WTC11 (cell line): ENCODE measurements at places on chromosomes 11 and 22. TPM values are rescaled to one million over a fixed set of nuclear protein-coding genes. Genes with fewer than 3 reads are reported as not detected.
A peak's percentile ranks its signal among the peaks of the same experiment; 100 is the strongest.

GRCh38 chr11:66862559-66863037 lies 5.7 kb downstream of the LRFN4 start:
- DNase-seq, result no peak

- no peak for DNase-seq
Observed at GRCh38 chr11:115411120-115411519, 93.1 kb downstream of the CADM1 start.

DNA sequence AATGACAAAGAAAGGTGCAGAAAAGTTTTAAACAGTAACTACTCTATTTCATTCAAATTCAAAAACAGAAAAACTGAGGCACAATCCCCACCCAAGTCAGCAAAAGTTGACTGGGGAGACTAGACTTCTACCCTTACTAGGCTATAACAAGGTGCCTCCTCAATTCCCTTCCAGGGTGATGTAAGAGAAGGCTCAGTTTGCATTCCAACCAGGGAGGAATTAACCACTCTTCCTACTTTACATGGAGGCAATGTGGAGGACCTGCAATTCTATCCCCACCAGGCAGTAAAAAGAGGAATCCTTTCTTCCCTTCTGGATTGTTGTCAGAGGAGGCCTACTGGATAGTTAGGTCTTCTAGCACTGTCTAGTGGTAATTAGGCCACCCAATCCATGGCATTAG lies 26.1 kb downstream of the TYR start:
- no peak for DNase-seq

DNA sequence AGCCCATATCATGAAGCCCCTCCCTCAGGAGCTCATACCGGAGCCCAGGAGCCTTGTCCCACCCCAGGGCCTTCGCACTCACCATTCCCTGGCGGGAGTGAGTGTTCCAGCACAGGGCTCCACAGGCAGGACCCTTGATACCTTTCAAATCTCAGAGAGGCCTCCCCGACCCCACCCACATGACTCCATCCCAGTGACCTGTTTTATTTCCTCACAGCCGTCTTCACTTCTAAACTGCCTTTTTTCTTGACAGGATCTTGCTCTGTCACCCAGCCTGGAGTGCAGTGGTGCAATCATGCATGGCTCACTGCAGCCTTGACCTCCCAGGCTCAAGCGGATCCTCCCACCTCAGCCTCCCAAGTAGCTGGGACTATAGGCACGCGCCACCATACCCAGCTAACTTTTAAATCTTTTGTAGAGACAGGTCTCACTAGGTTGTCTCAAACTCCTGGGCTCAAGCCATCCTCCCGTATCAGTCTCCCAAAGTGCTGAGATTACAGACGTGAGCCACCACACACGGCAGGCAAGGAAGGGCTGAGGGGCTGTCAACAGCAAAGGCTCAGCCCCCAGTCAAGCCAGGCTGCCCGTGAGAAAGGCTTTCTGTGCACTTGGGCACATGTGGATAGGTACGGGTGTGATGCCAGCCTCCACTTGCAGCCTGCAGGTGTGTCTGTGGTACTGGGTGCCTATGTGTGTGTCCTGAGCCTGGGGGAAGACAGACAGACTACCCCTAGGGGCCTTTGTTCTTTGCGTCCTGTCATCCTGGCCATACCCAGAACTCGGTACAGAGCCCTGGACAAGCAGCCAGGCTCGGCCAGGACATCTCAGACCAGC lies 9.3 kb downstream of the RPL3 start:
- DNase-seq, result no peak

DNA sequence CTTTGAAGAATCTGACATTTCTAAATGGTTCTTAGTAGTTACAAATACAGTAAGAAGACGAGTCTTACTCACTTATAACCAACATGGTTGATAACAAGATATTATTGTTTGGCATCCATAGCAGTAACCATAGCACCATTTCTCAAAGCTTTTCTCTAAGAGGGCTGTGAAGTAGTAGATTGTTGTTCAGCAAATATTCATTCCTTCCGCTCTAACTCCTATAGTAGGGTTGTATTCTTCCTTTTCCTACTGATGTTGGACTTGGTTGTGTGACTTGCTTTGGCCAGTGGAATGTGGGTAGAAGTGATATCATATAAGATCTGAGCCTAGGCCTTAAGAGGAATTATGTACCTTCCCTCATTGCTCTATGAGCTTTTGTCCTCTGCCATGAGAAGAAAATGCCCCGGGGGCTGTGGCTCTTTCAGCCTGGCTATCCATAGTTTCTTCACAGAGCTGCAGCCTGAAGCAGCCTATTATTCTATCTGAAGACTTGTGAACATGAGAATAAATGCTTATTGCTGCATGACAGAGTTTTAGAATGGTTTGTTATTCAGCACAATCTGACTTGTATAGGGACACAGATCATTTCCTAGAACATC lies 28.9 kb upstream of the ZBED5 start:
- no peak for DNase-seq

DNA sequence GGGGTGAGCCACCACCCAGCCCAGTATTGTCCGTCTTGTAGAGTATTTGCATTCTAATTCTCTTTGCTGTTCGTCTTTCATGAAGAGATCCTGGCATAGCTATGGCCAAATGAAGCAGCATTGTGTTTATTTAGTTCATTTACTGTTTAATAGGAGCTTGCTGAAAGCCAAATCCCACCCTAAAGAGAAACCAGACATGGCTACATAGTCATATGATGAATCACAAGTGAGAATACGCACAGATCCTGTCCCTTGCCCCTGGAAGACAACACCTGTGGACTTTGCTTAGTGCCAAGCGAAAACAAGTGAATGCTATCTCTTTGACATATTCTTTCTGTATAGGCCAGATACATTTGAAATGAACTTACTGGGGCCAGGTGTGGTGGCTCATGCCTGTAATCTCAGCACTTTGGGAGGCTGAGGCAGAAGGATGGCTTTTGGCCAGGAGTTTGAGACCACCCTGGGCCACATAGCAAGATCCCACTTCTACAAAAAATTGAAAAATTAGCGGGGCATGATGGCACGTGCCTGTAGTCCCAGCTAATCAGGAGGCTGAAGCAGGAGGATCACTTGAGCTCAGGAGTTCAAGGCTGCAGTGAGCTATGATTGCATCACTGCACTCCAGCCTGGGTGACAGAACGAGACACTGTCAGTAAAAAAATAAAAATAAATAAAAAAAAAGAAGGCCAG lies 5.1 kb upstream of the ARFGAP3 start:
- DNase-seq, result no peak

DNA sequence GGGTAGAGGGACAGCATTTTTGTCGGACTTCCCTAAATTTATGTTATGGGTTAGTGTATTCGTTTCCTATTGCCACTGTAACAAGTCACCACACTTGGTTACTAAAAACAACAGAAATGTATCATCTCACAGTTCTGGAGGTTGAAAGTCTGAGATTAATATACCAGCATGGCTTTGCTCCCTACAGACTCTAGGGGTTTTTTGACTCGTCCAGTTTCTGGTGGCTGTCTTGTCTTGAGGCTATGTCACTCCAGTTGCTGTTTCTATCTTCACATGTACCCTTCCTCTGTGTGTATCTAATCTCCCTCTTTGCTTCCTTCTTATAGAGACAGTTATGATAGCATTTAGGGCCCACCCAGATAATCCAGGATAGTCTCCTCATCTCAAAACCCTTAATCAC lies 9.1 kb upstream of the CCDC179 start:
- DNase-seq, result no peak

- no peak for DNase-seq
Observed at GRCh38 chr11:64571050-64571409, 20.0 kb upstream of the SLC22A12 start.

DNA sequence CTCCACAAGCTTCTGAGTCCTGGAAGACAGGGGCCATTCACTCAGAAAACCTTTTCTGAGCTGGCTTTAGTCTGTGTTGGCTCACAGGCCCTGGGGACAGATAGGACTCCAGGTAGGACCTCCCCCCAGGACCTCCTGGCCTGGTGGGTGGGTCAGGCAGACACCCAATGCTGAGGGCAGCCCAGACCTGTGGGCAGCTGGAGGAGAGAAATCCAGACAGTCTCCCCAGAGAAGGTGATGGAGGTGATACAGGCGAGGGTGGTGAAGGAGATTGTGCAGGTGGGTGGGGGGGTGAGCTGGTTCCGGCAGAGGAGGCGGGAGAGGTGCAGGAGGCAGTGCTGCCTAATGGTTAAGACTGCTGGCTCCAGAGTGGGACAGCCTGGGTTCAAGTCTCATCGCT lies 15.6 kb downstream of the LRRC32 start:
- DNase-seq, result peak; percentile 3

GRCh38 chr11:35426351-35426750 lies 7.0 kb upstream of the SLC1A2 start:
- DNase-seq, result no peak

Gene SLC22A6
- not detected in 3 replicates for total RNA-seq

DNA sequence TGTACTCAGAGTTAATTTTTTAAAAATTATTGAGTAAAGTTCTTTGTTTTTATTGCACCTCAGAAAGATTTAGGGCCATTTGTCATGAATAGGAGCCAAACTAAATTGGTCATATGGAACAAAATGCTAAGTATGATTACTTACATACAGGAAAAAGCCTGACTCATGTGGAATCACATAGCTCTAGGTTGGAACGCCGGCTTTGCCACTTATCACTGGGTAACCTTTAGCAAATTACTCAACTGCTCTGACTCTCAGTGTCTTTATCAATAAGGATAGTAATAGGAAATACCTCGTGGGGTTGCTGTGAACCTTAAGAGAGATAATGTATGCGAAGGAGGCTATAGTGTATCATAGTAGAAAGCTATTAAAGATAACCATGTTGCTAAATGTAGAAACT lies 638.5 kb downstream of the NELL1 start:
- no peak for DNase-seq

Gene NCR3LG1
- total RNA-seq, result 2.0 to 2.7 TPM (median 2.5 TPM) in 3 replicates

Gene PDGFD
- 2.6 to 3.1 TPM (median 2.9 TPM) in 3 replicates for total RNA-seq

Gene CD6
- total RNA-seq, result 0.53 to 1.0 TPM (median 0.73 TPM) in 3 replicates

DNA sequence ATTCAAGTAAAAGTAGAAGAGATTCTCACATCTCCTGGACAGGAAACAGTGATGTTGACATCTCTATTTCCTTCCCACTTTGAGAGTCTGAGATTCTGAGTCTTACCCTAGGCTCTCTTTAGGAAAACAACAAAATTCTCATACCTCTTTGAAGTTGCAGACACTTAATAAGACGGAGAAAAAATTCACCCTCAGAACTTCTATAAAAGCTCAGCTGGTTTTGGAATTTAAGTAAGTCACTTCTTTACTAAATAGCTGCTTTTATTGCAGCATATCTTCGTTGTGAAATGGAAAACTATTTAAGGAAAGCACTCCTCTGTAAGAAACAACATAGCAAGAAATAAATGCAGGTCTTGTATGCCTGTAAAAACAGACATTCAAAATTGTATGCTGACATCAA lies 79.1 kb downstream of the MSANTD4 start:
- DNase-seq, result no peak

DNA sequence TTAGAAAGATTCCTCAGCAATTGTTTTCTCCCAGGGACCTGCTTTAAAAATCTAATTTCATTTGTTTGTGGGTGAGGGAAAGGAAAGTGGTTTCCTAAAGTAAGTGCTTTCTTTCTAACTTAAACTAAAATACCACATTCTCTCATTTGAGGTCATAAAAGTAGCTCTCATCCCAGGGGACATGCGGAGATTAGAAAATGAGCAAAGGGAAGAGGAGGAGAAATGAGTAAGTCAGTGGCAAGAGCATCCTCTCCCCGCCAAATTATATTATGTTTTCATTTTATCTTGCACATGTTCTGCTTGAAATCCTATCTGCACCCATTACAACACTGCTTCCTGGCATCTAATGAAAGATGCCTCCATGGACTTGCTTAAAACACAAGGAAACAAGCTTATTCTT lies 191.4 kb downstream of the ARHGAP42 start:
- no peak for DNase-seq

- peak; percentile 38 for DNase-seq
Observed at GRCh38 chr22:32810555-32811133, 9.1 kb downstream of the TIMP3 start.

DNA sequence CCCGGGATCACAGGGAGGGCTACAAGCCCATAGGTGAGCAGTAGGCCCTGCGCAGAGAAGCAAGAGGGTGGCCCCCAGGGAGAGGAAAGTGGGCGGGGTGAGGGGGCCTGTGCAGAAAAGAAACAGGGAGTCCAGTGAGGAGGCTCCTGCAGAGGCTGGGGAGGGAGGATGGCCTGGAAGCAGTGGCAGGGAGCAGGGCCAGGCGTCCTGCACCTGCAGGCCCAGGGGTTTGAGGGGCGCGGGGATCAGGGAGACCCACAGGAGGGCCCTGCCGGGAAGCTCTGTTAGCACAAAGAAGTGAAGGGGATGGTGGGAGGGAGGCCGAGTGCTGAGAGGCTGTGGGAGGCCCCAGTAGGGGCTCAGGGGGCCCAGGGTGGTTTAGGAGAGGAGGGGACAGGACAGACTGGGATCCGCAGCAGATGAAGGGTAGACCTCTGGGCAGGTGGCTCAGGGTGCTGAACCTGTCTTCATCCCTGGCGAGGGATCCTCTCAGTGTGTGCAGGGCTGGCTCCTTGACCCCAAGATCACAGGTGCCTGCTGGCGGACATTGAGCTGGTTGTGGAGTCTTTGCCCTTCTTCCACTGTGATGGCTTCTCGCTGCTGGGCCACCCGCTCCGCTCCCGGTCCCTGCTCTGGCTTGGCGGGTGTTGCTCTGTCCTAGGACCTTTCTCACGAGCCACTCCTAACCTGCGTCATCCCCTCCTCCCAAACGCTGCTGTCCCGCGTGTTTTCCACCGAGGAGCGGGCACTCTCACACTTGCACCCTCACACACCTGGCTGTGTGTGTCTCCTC lies 31.8 kb upstream of the CELSR1 start:
- DNase-seq, result no peak

GRCh38 chr11:73235236-73235786 lies 17.2 kb downstream of the P2RY2 start:
- DNase-seq, result no peak

GRCh38 chr11:18768472-18768901 lies 23.1 kb downstream of the PTPN5 start:
- DNase-seq, result no peak

Gene CABP7
- 0.11 to 0.17 TPM in 2 of 3 replicates, not detected in the other for total RNA-seq

Gene GGTLC2
- not detected in 3 replicates for total RNA-seq

Gene RGL4
- 0.05 TPM in 1 of 3 replicates, not detected in the others for total RNA-seq

Gene OR52D1
- not detected in 3 replicates for total RNA-seq

Gene TMPRSS6
- total RNA-seq, result 0.11 to 0.14 TPM in 2 of 3 replicates, not detected in the other

Gene CCDC87
- 0.71 to 0.85 TPM (median 0.80 TPM) in 3 replicates for total RNA-seq

GRCh38 chr11:64118876-64119665 lies 46.8 kb downstream of the MACROD1 start:
- no peak for DNase-seq

Gene MAJIN
- not detected in 3 replicates for total RNA-seq

- DNase-seq, result no peak
Observed at GRCh38 chr11:35590412-35590811, 27.8 kb upstream of the FJX1 start.

Gene TOP3B
- 52.5 to 68.6 TPM (median 52.7 TPM) in 3 replicates for total RNA-seq

DNA sequence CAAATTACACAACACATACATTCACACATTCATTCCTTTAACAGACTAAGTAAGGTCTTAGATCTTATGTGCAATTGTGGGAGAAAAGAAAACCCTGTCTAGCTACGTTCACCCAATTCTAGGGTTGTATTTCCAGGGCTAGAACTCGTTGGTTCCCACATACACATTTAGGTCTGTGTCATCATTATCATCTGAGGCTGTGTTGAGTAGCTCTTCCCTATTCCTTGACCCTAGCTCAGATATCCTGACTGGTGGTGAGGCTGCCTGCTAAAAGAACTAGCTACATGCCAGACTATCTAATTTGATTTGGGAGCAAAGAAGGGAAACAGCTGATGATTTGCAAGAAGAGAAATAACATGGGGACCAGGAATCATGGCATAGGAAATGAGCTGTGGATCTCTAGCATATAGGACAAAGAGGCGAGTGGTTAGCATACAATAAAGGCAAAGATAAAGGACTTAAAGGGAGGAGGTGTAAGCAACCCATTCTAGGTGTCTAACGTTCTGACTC lies 27.5 kb upstream of the OR10G7 start:
- no peak for DNase-seq

Gene MOGAT2
- 0.09 to 0.11 TPM in 2 of 3 replicates, not detected in the other for total RNA-seq
